ENCODE measurements at places on chromosomes 12 and 14.

- H3K4me3 ChIP-seq = no peak overlapping the region
- peaks cover 14% of the 10 kb centered on the region for H3K4me1 ChIP-seq
These were observed 7.3 kb downstream of the SLC39A9 start for GRCh38 chr14:69405762-69406161.

GRCh38 chr12:54052438-54053002 is 1.1 kb upstream of the HOXC4 start:
- DNase-seq = no peak
- H3K27ac ChIP-seq = no peak overlapping the region
- peak overlapping the region; percentile 77 for H3K4me3 ChIP-seq
- H3K27me3 ChIP-seq = peaks cover 100% of the 10 kb centered on the region

- no peak overlapping the region for H3K4me3 ChIP-seq
- DNase-seq = no peak
- no peaks in the 10 kb centered on the region for H3K36me3 ChIP-seq
- no peak overlapping the region for H3K27ac ChIP-seq
These were observed 561.0 kb upstream of the TBX3 start for GRCh38 chr12:115245020-115245419.

GRCh38 chr12:6821591-6822425 is at the start of gene GPR162:
TSS of gene GPR162 (plus strand) at chr12:6821821. CDS start at chr12:6823899, 2,078 bp downstream.
- peak; percentile 68 for DNase-seq
- H3K27ac ChIP-seq = peak within 1 kb of the TSS; percentile 98
- H3K27me3 ChIP-seq = peaks cover 6% of the 10 kb centered on the region
- peak within 1 kb of the TSS; percentile 87 for H3K4me3 ChIP-seq
- H3K36me3 ChIP-seq = peaks cover 6% of the 10 kb centered on the region
- H3K4me1 ChIP-seq = peaks cover 73% of the 10 kb centered on the region

GRCh38 chr12:45687081-45688015 is 42.2 kb upstream of the ARID2 start:
- H3K4me1 ChIP-seq = no peaks in the 10 kb centered on the region
- DNase-seq = no peak
- H3K27me3 ChIP-seq = peaks cover 2% of the 10 kb centered on the region
- no peak overlapping the region for H3K27ac ChIP-seq
- no peaks in the 10 kb centered on the region for H3K36me3 ChIP-seq

All from neural crest cell (in vitro differentiated cells).